ENCODE measurements at places on chromosomes 1 and 21.

DNA sequence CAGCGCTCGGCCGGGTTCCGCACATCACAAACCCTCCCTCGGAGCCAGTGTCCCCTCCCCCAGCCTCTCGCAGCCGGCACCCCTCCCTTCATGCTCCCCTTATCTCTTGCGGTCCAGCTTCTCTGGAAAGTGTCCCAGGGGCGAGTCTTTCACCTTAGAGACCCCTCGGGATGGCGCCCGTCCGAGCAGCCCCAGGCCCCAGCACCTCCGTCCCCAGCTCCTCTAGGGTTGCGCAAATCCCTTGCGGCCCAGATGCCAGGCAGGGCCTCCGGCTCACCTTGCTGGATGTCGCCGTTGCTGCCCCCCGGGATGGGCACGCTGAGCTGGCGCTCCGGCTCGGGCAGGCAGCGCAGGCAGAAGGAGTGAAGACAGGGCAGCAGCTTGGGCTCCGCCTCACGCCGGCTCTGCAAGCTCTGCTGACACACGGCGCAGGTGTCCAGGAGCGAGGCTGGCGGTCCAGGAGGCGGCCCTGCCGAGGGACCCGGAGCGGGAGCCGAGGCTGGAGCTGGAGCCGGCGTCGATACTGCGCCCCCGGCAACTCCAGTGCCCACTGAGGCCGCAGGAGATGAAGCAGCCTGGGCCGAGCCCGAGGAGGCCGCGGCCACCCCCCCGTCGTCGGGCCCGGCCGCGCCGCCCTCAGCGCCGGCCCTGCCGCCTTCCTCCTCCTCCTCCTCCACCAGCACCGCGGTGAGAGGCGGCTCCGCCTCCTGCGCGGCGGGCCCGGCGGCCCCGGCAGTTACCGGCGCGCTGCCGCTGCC is 550 bp downstream of the TRIM33 start:
- DNase-seq, result peak; percentile 62

GRCh38 chr1:181485287-181486097 is 2.2 kb downstream of the CACNA1E start:
- DNase-seq, result peak; percentile 49

GRCh38 chr1:40204856-40205255 is 42.9 kb upstream of the TMCO2 start:
- no peak for DNase-seq

DNA sequence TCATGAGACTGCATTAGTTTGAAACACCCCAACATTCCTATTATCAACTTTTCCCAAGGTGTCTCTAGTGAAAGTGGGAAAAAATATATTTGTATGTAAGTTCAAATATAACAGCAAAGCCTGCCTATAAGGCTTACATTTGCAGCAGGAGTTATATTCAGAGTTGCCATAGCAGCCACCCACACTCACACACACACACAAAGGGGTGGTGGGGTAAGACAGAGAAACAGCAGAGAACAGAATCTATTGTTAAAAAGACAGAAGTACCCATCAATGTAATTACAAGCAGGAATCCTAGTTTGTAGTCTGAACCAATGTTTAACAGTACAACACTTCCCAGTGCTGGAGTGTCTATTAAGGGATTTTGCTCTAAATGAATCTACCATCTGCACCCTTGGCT is 55.0 kb downstream of the PLPPR5 start:
- no peak for DNase-seq

DNA sequence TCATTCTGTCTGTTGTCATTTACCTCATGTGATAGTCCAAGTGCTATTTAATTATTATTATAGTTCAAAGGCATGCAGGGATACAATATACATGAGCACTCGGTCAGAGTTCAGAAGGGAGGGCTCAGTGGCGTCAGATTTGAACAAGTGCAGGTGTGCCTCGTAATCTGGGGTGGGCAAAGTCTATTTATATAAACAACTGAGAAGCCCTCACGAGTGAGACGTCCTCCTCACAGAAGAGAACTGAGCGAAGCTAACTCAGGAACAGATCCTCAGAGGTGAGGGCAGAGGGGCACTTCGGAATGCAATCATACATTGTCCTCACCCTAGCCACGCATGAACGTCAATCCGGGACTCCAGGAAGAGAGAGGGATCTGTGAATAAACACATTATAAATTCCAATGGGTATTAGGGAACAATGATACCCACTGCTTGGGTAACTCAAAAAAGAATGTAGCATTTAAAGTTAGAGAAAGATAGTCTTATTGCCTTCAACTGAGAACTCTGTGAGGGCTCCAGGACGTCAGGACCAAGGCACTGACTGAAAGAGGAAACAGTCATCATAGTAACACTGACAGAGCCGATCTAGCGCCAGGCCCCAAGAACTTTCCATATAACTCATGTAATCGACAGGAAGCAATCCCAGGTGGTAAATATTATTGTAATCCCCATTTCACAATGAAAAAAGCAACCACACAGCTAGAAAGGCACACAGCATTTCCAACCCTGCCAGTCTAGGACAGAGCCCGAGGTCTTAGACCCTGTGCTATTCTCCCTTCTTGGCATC is 127.1 kb upstream of the B3GALT2 start:
- DNase-seq, result no peak

GRCh38 chr1:234996245-234996757 is 132.3 kb downstream of the TOMM20 start:
- no peak for DNase-seq

DNA sequence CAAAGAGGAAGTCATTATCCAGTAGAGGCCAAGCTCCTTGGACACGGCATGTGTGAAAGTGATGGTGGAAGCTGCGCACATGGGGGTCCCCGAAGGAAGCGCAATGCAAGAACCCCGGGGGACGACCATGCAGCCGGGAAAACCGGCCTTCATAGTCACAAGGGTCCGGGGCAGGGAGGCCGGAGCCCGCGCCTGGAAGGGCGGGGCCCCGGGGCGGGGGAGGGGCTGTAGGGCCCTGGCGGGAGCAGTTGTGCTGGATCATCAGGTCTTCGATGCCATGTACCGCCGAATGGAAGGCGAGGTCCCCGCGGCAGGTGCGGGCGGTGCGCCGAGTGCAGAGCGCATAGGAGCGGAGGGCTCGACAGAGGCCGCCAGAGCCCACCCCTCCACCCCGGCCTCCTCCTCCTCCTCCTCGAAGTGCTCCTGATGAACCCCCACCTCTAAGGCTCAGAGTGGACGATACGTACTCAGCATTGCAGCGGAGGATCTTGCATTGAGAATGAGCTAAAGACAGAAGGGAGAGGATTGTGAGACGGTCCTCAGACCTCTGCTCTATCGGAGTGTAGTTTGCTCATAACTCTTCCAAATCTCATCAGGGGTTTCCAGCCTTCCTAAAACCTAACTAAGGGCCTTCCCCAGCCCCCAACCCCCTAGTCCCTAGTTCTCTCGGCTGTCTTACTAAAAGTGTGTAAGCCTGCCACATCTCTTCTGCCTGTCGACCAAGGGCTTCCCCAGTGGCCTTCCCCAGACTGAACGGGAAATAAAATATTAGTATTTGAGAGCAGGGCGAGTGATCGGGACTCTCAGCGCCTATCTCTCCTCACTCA is 2.1 kb downstream of the HJV start:
- no peak for DNase-seq

DNA sequence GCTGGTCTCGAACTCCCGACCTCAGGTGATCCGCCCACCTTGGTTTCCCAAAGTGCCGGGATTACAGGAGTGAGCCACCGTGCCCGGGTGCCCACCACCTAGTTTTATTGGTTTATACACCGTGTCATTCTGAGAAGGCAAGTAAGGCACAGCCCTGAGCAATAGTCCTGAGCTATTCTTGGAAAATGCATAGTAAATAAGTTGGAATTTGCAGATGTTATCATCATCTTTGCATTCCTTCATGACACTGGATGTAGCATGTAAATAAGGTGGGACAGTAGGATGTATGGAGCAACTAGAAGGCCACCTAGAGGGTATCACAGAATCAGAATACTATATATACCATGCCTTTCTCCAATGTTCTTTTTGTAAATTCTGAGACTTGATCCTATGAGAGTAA is 11.0 kb downstream of the TOR1AIP2 start:
- DNase-seq, result no peak

- peak; percentile 46 for DNase-seq
These were observed 48.5 kb downstream of the GNG4 start for GRCh38 chr1:235601104-235601503.

GRCh38 chr1:53392460-53392859 is 64.6 kb upstream of the LRP8 start:
- no peak for DNase-seq

DNA sequence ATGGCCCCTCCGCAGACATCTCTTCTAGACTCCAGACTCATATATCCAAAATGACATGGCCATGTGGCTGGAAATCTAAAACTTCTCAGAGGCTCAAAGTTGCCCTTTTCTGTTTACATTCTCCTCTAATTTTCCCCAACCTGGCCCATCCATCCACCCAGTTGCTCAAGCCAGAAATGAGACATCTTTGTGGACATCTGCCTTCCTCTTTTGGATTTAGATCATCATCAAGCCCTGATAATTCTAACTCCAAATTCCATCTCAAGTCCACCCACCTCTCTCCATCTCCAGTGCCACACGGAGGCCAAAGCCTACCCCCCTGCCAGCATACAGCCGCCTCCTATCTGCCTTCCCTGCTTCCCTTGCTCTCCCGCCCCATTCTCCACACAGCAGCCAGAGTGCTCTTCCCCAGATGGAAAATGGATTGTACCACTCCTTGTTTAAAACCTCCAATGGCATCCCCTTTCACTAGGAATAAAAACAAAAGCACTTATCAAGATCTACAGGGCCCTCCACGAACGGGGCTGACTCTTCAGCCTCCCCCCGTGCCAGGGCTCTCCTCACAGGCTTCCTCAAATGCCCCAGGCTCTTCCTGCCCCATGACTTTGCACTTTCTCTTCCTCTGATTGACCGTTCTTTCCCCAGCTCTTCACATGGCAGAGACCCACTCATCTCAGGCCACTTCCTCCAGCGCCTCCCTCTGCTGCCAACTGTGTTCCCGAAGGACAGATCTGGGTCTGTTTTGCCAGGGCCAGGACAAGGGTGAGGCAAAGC is 40.1 kb downstream of the SYT6 start:
- no peak for DNase-seq

GRCh38 chr1:156245451-156246232 is 2.2 kb downstream of the PAQR6 start:
- DNase-seq, result peak; percentile 69

- DNase-seq, result no peak
These were observed 90.5 kb downstream of the TRABD2B start for GRCh38 chr1:47906527-47907176.

- DNase-seq, result peak; percentile 21
These were observed 508 bp downstream of the RAVER2 start for GRCh38 chr1:64745181-64745985.

GRCh38 chr1:111989531-111990025 is at the start of gene KCND3:
KCND3 (minus strand) TSS chr1:111989668.
- peak; percentile 31 for DNase-seq

GRCh38 chr1:240765732-240766363 is 153.9 kb upstream of the GREM2 start:
- DNase-seq, result no peak

DNA sequence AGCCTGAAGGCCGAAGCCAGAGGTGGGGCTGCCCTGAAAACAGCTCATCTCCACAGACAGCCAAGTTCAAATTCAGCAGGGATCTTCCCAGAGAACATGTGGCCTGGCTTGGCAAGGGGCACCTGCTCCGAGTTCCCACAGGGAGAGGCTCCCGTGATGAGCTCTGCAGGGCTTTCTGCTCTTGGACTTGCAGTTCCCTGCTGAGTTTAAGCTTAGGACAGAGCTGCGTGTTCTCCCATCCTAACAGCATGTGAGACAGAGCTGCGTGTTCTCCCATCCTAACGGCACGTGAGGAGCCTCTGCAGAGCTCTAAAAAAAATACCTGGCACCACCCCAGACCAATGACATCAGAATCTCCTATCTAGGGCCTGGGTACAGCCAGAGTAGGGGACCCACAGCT is 113.0 kb upstream of the VAMP3 start:
- no peak for DNase-seq

GRCh38 chr1:226487921-226488320 is 60.6 kb upstream of the STUM start:
- DNase-seq, result no peak

All from activated naive CD4-positive, alpha-beta T cell treated with anti-CD3 and anti-CD28 coated beads, Interleukin-2, amount 10 ng/mL, durations not matched to agents 7 days and 5 days (primary cell).